ENCODE measurements at places on chromosomes 6 and 20.
A peak's percentile ranks its signal among the peaks of the same experiment; 100 is the strongest.

DNA sequence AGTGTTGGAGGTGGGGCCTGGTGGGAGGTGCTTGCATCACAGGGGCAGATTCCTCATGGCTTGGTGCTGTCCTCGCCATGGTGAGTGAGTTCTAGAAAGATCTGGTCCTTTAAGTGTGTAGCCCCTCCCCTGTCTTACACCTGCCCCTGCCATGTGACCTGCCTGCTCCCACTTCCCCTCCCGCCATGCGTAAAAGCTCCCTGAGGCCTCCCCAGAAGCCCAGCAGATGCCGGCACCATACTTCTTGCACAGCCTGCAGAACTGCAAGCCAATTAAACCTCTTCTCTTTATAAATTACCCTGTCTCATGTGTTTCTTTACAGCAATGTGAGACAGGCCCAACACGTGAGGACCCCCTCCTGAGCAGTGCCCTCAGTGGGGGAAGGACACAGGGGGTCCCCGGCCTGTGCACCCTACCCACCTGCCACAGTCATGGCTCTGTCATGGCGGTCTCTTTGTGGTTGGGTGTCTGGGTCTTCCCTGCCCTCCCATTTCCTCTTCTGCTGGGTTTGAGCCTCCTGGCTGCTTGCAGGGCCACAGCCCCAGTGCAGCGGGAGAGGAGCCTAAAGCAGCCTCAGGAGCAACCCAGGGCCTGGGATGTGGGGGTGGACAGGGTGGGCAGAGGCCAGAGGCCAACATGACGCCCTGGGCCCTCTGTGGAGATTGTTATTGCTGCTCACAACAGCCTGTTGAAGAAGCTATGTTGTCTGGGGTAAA, 87.2 kb upstream of the QKI start:
- no peak for DNase-seq

DNA sequence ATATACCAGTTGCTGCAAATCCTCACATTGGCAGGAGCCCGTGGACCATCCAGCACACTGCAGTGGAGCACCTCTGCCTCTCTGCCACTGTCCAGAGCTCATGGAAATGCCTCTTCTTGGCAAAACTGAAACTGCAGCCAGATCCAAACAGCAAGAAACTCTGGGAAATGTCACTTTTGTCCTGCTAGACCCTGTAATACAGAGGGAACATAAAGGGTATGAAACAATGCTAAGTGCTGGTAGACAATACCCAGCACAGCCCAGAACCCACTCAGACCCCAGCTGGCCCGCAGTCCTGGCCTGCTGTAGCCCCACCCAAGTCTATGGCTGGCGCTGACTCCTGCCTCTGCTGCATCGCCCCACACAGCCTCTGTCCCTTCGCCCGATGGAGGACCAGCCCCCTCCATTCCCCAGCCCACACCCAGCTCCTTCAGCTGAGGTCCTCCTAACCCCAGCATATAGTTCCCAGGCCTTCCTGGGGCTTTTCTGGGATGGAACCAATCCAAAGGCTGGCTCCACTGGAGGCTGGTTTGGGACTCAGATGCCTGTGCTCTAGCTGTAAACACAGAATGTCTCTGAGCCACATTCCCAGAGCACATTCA, 242.5 kb downstream of the LRFN2 start:
- DNase-seq = no peak

- DNase-seq = no peak
These were observed 6.8 kb downstream of the BNIP5 start for GRCh38 chr6:36329798-36330291.

DNA sequence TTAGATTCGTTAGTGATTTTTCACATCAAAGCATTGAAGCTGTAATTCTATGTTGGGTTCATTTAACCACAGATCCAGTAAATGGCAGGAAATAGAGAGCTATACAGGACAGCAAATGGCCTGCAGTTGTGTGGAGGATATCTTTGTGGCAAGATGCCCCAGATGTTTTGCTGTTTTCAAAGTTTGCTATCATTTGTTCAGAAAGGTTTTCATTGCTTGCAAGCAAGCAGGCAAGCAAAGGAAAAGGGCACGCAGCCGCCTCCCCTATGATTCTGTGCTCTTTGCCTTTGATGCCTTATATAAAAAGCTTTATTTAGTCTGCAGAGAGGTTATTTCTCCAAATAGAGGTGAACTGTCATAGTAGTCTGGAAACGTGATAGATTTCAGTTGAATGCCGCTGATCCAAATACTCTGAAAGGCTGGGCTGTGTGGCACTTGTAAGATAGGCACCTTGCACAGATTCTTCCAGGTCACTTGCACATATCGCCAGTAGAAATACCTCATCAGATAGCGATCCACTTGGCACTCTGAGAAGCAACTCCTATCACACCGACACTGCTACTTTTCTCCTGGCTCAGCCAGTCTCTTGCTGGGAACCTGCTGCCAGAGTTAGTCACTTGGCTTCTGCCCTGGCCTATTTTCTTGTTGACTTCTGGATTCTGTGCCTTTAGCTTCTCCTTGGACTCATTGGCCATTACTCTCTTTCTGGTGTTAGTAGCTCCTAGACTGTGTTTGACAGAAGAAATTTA, 66.4 kb downstream of the UTRN start:
- DNase-seq = no peak

GRCh38 chr6:125808060-125808459, 17.3 kb downstream of the NCOA7 start:
- no peak for DNase-seq

GRCh38 chr6:31541059-31541657, 645 bp downstream of the DDX39B start:
- peak; percentile 82 for DNase-seq

DNA sequence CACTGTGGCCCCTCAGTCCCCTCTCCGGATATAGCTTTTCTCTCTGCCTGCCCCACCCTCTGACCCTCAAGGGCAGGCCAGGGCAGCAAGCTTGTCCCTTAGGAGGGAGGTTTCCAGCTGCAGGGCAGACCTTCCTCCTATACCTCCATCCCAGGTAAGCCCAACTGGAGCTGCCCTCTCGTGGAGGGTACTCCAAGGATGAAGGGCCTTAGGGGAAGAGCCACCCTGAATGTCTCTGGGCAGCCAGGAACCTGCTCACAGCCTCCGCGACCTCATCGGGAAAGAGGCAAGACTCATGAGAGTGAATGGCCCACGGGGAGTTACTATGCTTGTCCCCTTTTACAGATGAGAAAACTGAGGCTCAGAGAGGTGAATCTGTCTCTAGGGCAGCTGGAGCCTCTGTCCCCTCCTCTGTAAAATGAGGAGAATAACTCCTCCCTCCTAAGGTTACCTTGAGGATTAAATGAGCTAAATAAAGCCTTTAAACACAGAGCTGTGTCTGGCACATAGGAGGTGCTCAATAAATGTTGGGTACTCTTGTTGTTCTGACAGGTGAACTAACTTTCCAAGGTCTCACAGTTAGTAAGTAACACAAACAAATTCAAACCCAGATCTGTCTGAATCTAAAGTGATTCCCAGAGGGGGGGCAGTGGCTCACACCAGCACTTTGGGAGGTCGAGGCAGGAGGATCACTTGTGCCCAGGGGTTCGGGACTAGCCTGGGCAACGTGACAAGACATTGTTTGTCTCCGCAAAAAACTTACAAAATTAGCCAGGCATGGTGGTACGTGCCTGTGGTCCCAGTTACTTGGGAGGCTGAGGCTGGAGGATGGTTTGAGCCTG, 12.1 kb downstream of the SRXN1 start:
- no peak for DNase-seq

DNA sequence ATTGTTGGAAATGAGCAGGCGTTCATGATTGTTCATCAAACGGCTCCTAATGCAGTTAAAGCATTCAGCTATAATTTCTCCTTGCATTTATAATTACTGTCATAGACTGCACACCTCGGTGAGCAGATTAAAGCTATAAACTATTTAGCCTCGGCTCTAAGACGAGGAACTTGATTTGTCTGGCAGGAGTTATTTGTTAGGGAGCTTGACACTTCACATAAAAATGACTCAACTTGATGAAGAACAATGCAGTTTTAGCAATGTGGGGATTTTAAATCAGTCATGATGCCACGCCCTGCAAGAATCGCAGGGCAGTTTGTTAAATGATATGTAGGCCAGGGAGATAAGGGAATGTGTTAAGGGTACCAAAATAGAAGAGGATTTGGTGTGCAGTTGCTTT, 290.2 kb downstream of the TSHZ2 start:
- no peak for DNase-seq

GRCh38 chr6:83872386-83873118, 13.1 kb downstream of the CYB5R4 start:
- no peak for DNase-seq

GRCh38 chr6:139027620-139028182, 844 bp upstream of the ABRACL start:
- peak; percentile 45 for DNase-seq

- no peak for DNase-seq
These were observed 227.5 kb upstream of the MYLIP start for GRCh38 chr6:15901141-15902115.

DNA sequence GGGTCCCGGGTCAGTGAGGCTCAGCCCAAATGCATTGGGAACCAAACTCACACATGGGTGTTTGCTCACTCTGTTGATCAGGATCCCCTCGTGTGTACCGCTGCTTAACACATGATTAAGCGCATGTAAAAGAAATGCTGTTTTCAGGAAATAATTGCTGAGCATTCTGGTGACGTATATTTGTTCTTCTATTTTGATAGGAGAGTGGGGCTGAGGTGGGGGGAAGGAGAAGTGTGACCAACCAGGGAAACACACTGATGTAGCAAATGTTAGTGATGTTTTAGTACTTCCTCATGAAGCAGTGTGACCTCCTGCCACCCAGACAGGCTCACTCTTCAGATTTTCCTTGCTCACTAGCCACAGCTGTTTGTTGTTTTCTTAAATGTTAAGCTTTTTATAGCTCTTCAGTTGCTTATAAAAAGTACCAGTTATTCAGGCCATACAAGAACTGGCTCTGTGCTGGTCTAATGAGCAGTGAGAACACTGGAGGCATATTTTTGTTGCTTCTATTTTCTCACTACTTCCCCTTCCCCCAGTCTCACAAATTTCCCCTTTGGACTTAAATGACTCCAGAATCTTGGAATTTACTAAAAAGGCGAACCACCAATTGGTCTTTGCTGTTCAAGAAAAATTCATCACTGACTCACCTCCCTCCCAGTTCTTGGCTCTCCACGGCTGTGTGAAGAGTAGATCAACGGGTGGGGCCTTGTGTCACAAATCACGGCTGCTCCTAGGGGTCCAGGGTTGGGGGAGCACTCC, 79.2 kb upstream of the BACH2 start:
- DNase-seq = no peak

Data from CD4-positive, alpha-beta T cell treated with Interleukin-2 at 100 ng/mL for 4 hours (primary cell).